ENCODE measurements at places on chromosomes 3 and 15. TPM values are rescaled to one million over a fixed set of nuclear protein-coding genes. Genes with fewer than 3 reads are reported as not detected.

The KPNA4 gene
- total RNA-seq, result 127 TPM

- no peak for DNase-seq
Observed at GRCh38 chr3:15823092-15823491, 25.3 kb upstream of the ANKRD28 start.

GRCh38 chr15:48507416-48508065 is 138.0 kb downstream of the FBN1 start:
- peak; percentile 63 for DNase-seq

DNA sequence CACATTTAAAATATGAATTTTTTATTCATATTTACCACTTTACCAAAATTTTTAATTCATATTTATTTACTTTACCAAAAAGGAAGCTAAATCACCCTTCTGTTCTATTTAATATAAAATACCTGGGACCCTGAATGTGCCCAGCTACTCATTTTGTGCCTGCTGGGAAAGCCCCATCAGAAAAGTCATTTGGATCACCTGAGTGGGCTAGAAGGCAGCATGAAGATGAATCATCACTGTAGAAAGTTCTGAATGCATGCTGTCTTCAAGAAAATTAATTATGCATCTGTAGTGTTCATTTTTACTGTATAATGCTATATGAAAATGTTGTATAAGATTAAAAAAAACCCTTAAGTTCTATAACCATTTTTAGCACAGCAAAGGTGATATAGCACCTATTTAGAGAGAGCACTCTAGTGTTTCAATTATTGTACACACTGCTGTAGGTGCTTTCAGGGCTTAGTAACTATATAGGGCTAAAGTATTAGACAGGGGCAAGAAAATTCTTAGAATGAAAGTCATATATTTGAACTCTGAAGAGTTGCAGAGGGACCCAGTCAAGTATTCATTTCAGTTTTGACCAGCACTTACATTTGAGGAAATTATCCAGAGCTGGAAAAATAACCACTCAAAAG is 175.1 kb downstream of the NFKBIZ start:
- no peak for DNase-seq

DNA sequence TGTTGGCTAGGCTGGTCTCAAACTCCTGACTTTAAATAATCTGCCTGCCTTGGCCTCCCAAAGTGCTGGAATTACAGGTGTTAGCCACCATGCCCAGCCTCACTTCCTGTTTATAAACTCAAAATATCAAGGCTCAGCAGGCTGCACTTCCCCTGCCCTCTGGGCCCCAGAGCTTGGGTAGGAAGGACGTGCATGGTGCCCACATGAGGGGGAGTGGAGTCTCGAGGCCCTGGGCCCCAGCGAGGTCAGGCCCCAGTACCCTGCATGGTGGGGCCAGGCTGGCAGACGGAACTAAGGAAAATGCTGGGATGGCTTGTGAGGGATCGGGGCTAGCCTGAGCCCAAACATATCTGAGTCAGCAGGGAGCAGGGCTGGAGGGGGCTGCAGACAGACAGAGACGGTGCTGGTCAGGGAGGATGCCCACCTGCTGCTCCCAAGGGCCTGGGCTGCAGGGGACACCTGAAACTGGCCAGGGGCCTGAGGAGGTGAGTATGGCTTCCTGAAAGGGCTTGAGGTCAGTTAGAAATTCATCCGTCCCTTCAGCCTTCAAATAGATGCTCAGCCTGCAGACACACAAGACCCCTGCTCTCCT is 5.1 kb downstream of the SPTBN5 start:
- no peak for DNase-seq

- DNase-seq, result peak; percentile 11
Observed at GRCh38 chr15:71044006-71044405, 71.3 kb upstream of the THSD4 start.

DNA sequence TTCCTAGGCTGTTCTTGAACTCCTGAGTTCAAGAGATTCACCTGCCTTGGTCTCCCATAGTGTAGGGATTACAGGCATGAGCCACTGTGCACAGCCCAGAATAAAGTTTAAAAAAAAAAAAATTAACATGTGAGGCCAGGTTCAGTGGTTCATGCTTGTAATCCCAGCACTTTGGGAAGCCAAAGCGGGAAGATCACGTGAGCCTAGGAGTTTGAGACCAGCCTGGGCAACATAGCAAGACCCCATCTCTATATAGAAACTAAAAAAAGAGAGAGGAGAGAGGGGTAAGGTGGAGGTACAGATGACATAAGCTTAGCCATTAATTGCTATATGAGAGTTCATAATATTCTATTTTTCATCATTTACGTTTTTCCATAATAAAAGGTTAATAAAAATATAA is 21.5 kb downstream of the ZNF148 start:
- no peak for DNase-seq

DNA sequence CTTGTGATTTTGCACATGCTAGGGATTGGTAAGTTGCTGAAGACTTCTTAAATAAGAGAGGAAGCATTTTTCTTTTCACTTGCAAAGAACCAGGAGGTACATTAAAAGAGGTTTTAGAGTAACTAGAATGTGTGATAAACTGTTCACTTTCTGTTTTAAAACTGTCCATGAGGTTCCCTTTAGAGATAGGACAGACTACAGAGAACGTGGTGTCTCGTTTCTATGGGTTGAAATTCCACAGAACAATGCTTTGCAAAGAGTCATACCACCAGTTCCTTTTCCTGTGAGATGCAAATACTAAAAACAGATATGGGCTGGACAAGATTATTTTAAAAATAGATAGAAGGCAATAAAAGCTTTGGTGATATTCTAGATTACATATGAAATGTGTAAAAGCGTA is 372.8 kb downstream of the TIGIT start:
- DNase-seq, result no peak

DNA sequence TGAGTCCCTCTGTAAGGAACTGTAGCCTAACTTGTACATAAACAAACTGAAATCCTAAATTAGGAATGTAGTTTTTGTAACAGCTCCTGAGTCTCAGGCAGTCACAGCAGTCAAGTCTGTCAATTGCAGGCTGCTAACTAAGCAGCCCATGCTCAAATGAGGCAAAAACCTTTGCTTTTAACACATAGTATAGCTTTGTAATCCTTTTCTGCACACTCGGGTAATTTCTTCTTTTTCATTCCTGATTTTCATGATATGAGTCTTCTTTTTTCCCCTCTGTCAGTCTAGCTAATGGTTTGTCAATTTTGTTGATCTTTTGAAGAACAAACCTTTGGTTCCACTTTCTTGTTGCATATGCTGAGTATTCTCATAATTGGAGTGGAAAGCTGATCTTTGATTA is 84.9 kb upstream of the LRRFIP2 start:
- DNase-seq, result no peak

GRCh38 chr3:128367761-128368160 is 98.9 kb downstream of the DNAJB8 start:
- DNase-seq, result peak; percentile 57

The ATP13A5 gene
- total RNA-seq, result not detected

DNA sequence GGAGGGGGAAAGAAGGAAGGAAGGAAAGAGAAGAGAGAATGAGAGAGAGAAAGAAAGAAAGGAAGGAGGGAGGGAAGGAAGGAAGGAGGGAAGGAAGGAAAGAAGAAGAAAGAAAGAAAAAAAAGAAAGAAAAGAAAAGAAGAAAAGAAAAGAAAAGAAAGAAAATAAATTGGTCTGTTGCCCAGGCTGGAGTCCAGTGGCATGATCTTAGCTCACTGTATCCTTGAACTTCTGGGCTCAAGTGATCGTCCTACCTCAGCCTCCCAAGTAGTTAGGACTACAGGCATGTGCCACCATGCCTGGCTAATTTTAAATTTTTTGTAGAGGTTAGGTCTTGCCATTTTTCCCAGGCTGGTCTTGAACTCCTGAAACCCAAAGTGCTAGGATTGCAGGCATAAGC is 11.6 kb upstream of the RNF7 start:
- DNase-seq, result no peak

DNA sequence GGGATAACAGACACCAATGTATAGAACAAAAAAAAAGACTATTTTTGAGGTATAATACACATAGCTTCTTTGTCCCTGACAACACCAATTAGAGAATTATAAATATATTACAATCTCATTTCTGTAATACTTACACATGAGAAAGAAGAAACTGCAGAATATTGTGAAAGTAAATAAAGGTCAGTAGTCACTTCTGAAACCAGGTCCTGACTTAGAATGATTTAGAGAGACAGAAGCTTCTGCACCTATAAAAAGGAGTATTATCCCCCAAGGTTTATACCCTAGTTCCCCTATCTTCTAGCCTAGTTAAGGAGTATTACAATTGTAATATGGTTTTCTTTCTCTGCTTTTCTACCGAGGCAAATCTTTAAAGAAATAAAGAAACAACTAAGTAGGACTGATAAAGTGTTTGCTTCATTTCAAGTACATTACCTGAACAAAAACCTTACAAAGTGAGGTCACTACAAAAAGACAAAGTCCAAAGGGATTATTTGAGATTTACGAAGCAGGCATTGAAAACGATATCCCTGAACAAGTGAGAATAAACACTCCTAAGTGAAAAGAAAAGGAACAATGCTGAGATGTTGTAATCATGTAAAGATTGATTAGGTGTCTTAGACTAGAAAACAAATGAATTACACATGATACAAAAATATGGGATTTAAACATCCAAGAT is 103.0 kb downstream of the GBE1 start:
- DNase-seq, result no peak

The VILL gene
- not detected for total RNA-seq

GRCh38 chr3:197022405-197023231 is 7.0 kb downstream of the MELTF start:
- no peak for DNase-seq

DNA sequence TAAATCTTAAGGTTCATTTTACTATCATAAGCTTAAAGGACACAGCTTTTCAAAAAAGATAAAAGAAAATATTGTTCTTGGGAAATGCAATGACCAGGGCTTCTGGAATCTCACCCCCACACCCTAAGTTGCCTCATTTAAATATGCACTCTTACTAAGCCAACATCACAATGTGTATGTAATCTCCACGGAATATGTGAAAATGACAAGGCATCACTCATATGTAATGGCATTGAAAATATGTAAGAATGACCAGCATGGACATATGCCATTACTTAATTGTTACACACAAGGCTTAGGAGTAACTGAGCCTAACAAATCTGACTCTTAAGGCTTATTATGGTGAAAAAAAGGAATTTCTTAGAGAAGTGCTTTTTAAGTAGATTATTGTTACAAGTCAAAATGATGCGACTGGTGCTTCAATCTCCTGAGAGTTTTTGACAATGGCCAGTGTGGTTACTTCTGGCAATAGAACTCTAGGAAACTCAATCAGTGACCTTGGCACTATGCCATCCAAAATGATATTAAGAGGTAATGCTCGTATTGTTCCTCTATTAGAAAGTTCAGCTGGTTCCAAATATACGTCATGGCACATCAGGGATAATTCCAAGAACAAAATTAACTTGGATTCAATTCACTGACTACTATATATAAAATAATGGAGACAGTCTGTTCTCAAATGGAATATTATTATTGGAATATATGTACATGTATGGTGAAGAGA is 290.0 kb upstream of the PLSCR5 start:
- DNase-seq, result no peak

DNA sequence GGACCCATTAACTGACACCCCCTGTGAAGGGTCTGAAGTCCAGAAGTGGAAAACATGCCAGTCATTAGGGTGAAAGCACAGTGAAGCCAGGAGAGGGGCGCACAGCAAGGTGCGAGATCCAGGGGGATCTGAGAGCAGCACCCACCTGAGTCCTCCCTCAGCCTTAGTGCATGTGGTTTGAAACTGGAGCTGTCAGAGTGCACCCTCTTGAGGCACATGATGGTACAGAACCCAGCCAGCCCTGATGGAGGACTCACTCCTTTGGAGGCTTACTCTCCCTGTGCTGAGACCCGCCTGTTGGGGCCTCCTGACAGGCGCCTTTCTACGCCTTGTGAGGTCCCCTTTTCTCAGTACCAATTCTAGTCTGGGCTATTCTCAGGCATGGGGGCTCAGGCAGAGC is 77.8 kb downstream of the IL20RB start:
- peak; percentile 31 for DNase-seq

DNA sequence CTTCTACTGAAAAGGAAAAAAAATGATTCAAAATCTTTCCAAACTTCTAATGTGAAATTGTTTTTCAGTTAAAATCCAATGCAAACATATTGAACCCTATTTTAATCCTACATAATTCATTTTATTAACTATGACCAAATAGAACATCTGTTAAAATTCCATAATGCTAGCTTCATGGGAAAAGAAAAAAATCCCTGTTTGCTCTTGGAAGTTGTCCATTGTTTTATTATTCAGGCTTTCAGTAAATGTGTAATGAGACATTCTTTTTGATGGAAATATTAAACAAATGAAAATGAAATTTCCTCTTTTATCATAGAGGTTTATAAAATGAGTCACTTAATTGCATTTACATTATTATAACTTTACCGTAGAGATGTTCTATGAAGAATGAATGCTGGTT is 49.5 kb downstream of the SLC25A26 start:
- no peak for DNase-seq

The HRG gene
- 0.16 TPM for total RNA-seq

DNA sequence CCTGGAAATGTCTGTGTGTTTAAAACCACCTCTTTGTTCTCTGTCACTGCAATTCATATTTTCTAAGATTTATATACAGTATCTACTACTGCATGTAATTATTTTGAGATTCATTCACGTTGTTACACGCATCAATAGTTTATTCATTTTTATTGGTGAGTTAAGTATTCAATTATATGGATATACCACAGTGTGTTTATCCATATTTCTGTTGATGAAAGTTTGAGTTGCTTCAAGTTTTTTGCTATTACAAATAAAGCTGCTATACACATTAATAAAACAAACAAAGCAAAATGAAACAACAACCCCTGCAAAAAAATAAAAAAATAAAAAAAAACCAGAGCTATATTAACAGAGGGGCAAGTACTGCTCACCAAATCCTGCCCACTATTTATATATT is 122.3 kb downstream of the NR2E3 start:
- DNase-seq, result no peak

The GOLGA6L7 gene
- not detected for total RNA-seq

DNA sequence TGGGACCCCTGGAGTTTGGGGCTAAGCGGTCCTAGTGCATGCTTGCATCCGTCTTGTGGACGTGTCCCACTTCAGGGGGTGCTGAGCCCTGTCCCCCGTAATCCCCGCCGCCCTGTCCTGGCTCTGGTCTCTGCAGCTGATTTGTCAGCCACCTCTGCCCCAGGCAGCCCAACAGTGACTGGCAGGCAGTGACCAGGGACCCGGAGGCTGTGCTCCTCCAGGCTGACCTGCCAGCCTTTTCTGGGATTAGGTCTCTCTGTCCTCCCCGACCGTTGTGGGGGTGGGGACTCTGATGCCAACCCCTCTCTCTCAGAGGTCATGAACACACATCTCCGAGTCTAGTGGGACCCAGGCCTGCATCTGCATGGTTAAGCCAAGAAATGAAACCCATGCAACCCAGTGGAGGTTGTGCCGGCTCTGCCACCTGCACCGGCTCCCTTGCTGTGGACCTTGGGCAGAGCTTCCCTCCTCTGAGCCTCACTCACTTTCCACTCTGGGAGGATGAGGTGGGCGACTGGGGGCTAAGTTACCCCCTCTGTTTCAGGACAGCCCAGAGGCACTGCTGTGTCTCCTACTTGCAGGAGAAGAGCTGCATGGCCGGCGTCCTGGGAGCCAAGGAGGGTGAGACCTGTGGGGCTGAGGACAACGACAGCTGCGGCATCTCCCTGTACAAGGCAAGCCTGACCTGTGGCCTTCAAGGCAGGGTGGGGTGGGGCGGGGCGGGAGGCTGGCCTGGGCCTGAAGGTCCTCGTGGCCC is 60.2 kb downstream of the FBLN2 start:
- DNase-seq, result no peak
